ENCODE measurements at places on chromosomes 3 and 15. TPM values are rescaled to one million over a fixed set of nuclear protein-coding genes. Genes with fewer than 3 reads are reported as not detected.

- DNase-seq: no peak
These were observed 29.9 kb downstream of the MME start for GRCh38 chr3:155110022-155110421.

The FOXB1 gene
- total RNA-seq: 0.14 TPM

DNA sequence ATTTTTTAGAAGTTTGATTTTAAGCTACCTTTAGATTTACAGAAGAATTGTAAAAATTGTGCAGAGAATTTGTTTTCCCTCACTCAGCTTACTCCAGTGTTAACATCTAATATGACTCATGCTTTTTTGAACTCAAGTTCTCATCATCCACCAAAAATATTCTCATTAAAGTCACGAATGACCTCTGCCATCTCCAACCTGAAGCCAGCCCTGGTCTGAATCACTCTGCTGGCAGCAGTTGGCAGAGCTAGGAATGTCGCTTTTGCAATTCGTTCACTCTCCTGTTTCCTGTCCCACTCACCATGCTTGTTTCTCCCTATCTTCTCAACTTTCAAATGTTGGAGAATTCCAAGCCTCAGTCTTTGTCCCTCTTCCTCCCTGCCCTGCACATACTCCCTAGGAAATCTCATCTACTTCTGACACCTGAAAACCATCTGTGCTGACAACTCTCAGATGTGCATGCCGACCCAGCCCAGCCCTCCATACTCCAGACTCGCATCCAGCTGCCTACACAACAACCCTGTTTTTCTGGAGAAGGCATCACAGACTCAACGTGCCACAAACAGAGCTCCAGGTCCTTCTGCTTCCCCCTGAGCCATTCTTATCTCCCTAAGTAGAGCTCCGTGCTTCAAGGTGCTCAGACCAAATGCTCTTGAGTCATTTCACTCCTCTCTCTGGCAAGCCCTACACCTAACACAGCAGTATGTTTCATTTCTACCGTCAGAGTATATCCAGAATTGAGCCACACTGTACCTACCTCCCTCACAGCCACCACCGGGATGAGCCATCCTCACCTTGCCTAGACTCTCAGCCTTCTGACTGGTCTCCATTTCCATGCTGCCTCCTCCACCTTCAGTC, 24.9 kb downstream of the PRR23E start:
- no peak for DNase-seq

DNA sequence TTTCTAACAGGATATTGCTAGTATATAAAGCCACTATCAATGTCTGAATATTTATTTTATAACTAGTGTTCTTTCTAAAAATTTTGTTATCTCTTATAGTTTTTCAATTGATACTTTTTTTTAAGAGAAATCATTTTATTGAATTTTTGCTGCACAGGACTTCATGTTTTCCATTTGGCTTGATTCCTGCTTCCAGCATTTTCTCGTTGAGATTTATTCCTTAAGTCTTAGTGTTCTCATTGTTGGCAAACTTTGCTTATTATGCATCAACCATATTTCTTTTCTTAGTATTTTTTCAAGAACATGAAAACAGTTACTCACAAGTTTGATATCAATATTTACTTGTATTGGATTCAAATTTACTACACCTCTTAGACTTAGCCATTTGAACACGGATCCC, 113.4 kb downstream of the UNC13C start:
- no peak for DNase-seq

All from CD4-positive, alpha-beta T cell (primary cell).